Hypothalamus (tissue), 51 donors: ENCODE measurements at places on chromosomes 1 and 21.

- no peak for DNase-seq
Observed at GRCh38 chr1:203275656-203276272, 29.6 kb upstream of the BTG2 start.

DNA sequence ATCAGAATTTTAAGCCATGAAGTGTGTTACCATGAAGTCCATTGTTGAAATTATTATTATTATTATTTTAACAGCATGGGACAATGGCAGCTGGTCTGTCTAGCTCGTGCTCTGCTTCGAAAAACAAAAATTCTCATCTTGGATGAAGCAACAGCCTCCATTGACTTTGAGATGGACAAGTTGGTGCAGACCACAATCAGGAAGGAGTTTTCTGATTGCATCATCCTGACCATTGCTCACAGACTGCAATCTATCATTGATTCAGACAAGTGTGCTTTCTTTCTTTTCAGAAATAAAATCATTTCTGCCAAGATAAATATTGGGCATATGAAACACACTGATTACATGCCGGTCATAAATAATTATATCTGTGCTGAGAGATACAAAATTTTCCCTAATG lies 21.0 kb downstream of the HSPA13 start:
- DNase-seq: no peak

DNA sequence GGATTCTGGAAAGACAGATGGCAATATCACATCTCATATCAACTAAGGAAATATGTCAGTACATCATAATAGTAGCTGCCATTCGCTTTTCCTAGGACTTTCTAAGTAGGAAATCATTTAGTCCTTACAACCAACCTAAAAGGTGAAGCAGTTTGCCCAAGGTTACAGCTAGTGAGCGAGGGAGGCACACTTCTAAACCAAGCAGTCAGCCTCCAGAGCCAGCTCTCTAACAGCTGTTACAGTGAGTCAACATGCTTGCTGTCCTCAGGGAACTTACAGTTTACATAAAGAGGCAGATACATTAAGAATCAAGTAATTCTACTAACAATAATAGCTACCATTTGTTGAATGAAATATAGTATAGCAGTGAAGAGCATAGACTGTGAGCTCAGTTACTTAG lies 57.1 kb downstream of the GIPC2 start:
- no peak for DNase-seq

DNA sequence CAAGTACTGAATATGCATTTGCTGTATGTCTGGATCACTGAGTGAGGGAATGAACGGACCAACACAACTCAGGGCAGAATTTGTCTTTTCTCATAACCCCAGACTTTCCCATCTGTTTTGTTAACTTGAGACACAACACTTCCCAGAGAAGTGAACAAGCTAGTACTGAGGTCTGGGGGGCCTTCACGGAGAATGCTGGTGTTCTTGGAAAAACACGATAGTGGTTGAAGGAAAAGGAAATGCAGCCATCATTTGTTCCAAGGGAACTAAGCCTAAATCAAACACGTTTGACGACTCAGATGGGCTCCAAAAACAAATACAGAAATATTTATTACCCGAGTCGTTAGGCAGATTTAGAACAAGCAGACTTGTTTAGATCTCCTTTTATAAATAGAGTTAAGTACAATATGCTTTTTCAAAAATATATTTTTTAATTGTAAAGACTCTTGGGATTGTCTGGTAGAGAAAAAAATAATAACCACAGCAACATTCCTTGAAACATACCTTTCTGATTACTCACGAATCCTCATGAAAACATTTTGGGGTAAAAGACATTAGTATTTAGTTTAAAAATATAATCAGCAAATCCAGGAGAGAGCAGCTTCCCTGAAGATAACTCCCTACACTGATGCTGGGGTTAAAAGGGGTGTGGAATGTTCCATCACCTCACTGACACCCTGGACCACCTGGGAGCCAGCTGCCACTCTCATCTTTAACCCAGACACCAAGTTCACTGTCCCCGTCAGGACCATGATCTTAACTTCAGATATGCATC lies 427.7 kb upstream of the RUNX1 start:
- no peak for DNase-seq

GRCh38 chr1:167418391-167418790 lies 99.9 kb downstream of the CD247 start:
- no peak for DNase-seq

DNA sequence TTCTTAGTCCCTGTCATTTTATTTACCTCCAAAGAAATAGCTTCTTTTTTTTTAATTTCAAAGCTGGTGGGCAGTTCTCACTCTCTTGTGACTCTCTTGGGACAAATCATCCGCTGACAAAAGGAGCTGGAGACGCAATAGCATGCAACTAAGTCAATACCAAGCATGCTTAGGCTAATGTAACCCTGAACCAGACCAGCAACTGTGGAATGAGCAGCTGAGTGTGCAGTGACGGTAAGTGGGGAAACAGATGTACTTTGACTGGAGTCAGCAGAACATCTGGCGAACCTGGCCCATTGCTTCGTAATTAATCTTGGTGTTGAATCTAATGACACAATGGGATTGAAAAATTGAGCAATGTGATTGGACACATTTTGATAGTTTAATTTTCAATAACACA lies 280.7 kb upstream of the PLXNA2 start:
- no peak for DNase-seq

- DNase-seq: no peak
Observed at GRCh38 chr1:213070406-213070805, 19.4 kb downstream of the RPS6KC1 start.

GRCh38 chr21:32083197-32083596 lies 195.7 kb downstream of the MIS18A start:
- DNase-seq: no peak

- DNase-seq: no peak
Observed at GRCh38 chr1:245983294-245983967, 523.6 kb downstream of the SMYD3 start.

DNA sequence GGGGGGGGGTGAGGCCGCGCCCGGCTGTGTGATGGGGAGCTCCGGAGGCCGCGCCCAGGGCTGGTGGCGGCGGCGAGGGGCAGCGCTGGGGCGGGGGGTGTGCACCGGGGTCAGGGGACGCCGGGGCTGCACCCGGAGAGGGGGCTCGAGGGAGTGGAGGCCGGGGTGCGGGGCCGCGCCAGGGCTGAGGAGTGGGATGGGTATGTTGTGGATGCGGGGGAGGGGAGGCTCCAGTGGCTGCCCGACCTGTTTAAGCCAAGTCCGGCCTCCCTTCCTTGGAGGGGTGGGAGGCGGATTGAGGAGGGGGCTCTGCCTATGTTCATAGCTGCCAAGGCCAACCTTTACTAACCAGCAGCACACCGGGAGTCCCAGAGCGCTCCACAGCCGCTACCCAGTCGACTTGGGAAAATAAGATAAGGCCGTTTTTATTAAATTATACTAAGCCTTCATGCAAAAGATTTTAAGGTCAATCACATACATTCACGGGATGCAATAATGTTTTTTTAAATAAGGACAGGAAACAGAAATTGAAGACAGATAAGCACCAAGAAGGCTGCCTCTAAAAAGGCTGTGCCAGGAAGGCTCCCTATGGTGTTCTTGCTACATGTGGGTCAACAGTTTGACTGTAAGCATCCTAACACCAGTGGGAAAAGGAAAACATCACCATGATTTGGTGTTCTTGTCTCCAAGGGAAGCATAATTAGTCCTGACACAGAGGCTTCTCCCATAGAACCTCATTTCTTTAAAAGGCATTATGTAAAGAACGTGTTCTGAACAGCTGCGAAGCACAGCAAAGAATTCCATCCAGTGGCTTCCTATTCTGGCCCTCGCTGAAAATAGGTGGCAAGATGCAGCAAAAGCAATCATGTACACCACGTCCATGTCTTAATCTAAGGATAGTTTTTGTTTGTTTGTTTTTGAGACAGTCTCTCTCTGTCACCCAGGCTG lies 626 bp upstream of the HLCS start:
- DNase-seq: peak; percentile 51

DNA sequence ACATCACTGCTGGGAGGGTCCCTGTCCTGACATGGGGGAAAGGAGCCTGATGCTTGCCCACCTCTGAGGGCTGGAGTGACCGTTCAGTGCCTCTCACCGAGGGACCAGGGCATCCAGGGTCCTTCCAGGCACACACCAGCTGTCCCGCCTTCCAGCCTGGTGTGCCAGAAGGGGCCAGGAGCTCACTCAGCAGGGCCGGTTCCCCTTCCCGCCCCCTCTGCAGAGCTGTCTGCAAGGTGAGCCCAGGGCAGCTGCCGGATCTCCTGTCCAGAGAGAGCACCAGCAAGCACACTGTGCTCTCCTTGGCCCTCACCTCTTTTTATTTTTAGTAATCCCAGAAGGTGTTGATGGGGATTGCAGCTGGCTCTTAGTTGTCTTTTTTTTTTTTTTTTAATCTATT lies 16.9 kb downstream of the H6PD start:
- DNase-seq: no peak

- DNase-seq: no peak
Observed at GRCh38 chr21:42288962-42289361, 26.2 kb downstream of the TFF3 start.

GRCh38 chr1:172763057-172763456 lies 104.2 kb downstream of the FASLG start:
- no peak for DNase-seq

- DNase-seq: no peak
Observed at GRCh38 chr1:58944439-58944838, 160.6 kb upstream of the JUN start.

- DNase-seq: no peak
Observed at GRCh38 chr1:100382657-100383056, 30.4 kb downstream of the CDC14A start.

- no peak for DNase-seq
Observed at GRCh38 chr1:38025233-38025632, 12.7 kb downstream of the UTP11 start.

DNA sequence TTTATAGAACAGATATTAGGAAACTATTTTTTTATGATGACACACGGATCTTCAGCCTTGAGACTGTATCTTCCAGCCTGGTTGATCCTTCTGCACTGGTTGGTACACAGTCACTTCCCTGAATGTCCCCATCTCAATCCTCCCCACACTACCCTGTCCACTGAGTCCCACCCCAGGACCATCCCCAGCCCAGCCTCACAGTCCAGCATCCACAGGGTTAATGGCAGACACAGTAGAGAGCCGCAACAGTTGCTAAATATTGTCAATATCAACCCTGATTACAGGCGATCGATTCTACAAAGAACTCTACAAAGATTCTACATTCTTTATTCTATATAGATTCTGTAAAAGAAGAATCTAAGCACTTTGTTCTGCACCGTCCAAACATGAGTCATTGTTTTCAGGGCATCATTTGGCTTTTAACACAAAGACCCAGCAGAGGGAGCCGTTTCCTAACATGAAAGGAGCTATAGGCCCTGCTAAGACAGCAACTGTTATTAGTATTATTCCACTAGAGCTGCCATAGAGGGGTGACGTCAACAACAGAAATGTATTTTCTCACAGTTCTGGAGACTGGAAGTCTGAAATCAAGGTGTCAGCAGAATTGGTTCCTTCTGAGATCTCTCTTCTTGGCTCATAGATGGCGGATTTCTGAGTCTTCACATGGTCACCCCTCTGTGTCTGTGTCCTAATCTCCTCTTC lies 30.1 kb upstream of the IFNAR2 start:
- DNase-seq: peak; percentile 50

DNA sequence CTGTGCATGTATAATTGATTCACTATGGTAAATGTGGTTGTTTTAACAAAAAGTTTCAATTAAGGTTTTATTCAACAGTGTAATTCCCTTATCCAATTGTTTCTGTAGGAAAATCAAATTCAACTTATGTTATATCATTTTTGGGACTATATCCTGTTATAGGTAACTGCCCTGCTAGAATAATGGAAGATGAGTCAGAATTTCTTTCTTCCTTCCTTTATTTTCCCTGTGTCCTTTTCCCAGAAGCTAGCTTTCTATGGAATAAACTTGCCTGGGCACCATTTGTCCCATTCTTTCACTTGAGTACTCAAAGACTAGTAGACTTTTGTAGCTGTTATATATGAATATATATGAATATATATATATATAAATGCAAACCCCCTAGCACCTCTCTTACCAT lies 301.3 kb downstream of the TM2D1 start:
- no peak for DNase-seq

- no peak for DNase-seq
Observed at GRCh38 chr1:108012553-108012952, 47.6 kb upstream of the VAV3 start.

- DNase-seq: no peak
Observed at GRCh38 chr1:205076245-205076761, 8.0 kb downstream of the TMEM81 start.

- DNase-seq: no peak
Observed at GRCh38 chr1:226395753-226396152, 12.1 kb downstream of the PARP1 start.

GRCh38 chr1:189149547-189150375 lies 1327.9 kb downstream of the BRINP3 start:
- DNase-seq: no peak

GRCh38 chr1:68919075-68919474 lies 422.2 kb upstream of the DEPDC1 start:
- DNase-seq: no peak

DNA sequence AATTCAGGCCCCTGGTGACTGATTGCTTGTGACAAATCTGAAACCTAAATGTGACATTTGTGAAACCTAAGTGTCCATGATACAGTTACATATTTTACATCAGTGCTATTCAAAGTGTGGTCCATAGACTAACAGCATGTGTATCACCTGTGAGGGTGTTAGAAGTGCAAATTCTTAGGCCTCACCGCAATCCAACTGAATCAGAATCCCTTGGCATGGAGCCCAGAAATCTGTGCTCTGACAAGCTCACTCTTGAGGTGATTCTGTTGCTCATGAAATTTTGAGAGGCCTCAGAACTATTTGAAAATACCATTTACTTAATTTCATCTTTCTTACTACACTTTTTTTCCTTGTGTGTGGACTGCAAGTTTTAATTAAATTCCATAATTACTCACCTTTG lies 587.9 kb downstream of the ADGRL2 start:
- no peak for DNase-seq

- DNase-seq: no peak
Observed at GRCh38 chr1:24828183-24828886, 83.1 kb downstream of the CLIC4 start.

DNA sequence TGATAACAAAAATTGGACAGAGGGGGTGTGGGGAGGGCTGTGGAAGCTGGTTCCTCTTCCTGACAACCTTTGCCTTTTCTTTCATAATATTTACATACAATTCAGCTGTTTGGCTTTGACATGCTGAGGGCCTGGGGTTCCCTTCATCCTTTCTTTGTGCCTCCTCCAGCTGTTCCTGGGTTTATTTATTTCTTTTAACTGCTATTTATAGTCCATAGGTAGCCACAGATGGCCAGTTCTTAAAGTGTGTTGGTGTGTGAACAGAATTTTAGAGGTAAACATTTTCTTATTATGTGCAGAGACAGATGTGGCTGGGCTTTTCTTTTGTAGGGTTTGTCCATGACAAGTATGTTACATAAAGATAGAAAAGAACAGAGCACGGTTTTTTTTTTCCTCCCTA lies 34.1 kb upstream of the CNIH3 start:
- DNase-seq: no peak

- no peak for DNase-seq
Observed at GRCh38 chr1:76503736-76504135, 363.5 kb upstream of the ST6GALNAC5 start.
